GM23248 (cell line): ENCODE measurements at places on chromosomes 6 and 20.
A peak's percentile ranks its signal among the peaks of the same experiment; 100 is the strongest.

DNA sequence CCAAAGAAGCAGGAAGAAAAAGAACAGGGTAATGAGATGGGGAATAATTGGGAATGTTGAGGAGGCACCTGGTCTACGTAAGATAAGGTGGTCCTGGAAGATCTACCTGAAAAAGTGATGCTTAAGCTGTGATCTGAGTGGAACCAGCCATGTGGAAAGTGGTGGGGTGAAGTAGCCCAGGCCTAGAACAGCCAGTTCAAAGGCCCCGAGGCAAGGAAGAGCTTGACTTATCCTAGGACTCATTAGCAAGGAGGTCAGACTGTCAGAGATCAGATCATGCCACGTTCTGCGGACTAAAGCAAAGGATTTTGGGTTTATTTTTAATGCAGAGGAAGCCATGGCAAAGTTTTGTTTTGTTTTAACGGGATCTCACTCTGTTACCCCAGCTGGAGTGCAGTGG, 5.1 kb downstream of the SYCP2L start:
- no peak for DNase-seq

DNA sequence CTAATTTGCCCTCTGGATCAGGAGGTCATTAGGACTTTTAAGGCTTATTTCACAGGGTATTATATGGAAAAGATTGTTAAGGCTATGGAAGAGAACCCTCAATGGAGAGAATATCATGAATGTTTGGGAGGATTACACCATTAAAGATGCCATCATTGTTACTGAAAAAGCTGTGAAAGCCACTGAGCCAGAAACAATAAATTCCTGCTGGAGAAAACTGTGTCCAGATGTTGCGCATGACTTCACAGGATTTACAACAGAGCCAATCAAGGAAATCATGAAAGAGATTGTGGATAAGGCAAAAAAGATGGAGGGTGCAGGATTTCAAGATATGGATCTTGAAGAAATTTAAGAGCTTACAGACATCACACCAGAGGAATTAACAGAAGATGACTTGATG, 798.3 kb upstream of the SLC35B3 start:
- DNase-seq = no peak

GRCh38 chr20:44409132-44409600, 53.7 kb downstream of the HNF4A start:
- peak; percentile 91 for DNase-seq

DNA sequence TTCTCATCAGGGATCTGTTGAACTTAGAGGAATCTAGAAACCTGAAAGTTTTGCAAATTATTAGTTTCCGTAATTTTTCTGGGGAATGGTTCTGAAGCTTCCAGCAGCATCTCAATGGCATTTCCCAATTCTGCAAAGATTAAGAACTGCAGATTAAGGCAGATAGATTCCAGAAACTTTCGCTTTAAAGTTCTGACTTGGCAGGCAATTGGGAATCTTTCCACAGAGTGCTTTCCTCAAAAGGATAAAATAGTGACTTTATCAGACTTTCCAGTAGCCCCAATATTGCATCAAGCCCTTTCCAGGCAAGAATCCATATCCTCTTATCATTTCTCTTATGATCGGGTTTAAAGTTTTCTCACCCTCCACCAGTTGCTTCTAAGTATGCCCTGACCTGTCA, 261.1 kb downstream of the FNDC1 start:
- DNase-seq = no peak

- no peak for DNase-seq
Observed at GRCh38 chr6:41584668-41585205, 38.6 kb downstream of the FOXP4 start.

- peak; percentile 66 for DNase-seq
Observed at GRCh38 chr6:26594730-26595632, 1.8 kb upstream of the ABT1 start.

DNA sequence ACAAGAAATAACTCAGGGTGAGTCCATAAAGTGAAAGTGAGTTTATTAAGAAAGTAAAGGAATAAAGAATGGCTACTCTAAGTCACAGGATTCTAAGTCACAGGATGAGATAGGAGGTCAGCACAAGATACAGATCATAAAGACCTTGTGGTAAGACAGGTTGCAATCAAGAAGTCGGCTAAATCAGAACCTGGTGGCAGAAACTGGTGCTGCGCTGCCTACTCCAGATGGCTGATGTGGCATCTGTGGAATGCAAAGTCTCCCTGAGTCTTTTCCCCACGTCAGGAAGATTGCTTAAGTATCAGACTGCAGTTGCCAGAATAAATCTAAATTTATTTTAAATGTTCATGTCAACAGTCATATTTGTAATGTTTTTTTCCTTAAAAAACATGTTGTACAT, 10.7 kb upstream of the KCNK15 start:
- peak; percentile 90 for DNase-seq

DNA sequence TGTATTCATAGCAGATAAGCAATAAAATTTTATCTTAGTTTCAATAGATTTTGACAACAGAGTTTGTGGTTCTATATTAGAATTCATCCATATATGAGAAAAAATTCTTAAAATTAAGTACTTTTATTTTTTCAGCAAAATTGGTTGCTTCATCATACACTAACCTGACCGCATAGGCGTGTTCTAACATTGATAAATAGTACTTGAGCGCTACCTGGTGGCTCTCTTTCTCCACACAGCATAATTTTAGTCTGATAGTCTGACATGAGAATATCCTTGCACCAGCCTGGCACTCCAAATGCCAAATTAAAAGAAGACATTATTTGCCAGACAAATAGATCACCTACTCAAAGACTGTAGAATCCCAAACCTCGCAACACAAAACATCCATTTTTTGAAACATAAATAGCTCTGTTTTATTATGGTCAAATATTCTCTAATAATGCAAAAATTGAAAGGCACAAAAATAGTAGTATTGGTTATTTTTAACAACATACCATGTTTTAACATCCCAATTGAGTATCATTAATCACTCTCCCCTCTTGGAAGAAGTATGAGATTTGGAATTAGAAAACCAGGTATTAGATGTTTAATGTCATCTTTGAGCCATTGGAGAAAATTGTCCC, 33.0 kb upstream of the FILIP1 start:
- peak; percentile 86 for DNase-seq

DNA sequence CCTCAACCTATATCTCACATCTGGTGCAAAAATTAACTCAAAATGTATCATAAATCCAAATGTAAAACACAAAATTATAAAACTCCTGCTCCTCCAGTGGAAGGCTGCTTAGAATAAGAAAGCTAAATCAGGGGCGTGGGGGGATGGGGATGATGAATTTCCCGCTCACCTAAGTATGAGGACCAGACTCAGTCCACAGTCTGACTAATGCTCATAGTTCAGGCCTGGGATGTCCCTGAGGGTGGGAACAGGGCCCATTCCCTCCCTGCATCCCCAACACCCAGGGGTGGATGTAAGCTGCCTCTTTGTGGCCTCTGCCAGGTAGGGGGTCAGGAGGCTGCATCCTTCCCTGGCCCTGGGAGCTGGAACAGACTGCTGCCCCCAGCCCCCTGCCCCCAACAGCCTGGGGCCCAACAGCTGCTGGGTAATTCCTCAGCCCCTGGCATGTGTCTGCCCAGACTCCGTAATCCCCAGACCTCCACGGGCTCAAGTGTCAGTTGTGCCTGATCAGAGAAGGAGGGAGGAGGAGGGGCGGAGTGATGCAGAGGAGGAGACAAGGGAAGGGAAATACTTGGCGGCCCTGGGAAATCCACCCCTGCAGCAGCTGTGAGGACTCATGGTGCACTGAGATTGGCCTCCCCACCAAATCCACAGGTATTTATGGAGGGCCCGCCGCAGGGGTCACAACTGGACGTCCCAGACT, 224.5 kb downstream of the PREX1 start:
- DNase-seq = no peak

- no peak for DNase-seq
Observed at GRCh38 chr6:138159246-138159645, 2.5 kb upstream of the ARFGEF3 start.

GRCh38 chr6:169529931-169530751, 171.7 kb downstream of the WDR27 start:
- DNase-seq = peak; percentile 91

- no peak for DNase-seq
Observed at GRCh38 chr20:21665687-21666446, 39.6 kb upstream of the PAX1 start.

GRCh38 chr6:122567034-122567433, 43.2 kb upstream of the PKIB start:
- DNase-seq = no peak

GRCh38 chr6:47132724-47133123, 90.6 kb upstream of the ADGRF1 start:
- DNase-seq = no peak

GRCh38 chr6:104431096-104431495, 428.6 kb downstream of the HACE1 start:
- DNase-seq = no peak

GRCh38 chr6:27146706-27147505, 100.6 kb upstream of the PRSS16 start:
- DNase-seq = peak; percentile 98

- DNase-seq = peak; percentile 82
Observed at GRCh38 chr6:52286798-52287432, 2.4 kb upstream of the MCM3 start.

- DNase-seq = no peak
Observed at GRCh38 chr20:40920291-40920690, 108.3 kb upstream of the TOP1 start.
